ENCODE measurements at places on chromosomes 2 and 18. TPM values are rescaled to one million over a fixed set of nuclear protein-coding genes. Genes with fewer than 3 reads are reported as not detected.

GRCh38 chr2:219560893-219561178 is 10.5 kb downstream of the OBSL1 start:
- DNase-seq = no peak

GRCh38 chr18:58402247-58402646 is 226.6 kb downstream of the ALPK2 start:
- DNase-seq = peak; percentile 46

DNA sequence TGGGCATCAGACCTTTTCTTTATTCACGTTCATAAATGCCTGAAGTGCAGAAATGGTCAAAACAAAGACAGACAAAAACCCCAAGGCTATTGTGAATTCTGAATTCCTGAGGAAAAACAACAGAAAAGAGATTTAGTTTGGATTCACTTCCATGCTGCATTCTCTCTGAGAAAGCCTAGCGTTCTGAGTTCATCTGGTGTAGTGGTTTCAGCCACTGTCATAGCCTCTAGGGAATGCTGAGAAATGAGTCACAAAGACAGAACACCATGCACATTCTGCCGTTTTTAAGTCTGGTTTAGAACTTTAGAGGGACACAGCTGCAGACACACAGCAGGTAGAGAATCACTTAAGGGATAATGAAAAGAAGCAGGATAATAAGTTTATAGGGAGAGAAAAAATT is 93.8 kb downstream of the LRP1B start:
- peak; percentile 59 for DNase-seq

DNA sequence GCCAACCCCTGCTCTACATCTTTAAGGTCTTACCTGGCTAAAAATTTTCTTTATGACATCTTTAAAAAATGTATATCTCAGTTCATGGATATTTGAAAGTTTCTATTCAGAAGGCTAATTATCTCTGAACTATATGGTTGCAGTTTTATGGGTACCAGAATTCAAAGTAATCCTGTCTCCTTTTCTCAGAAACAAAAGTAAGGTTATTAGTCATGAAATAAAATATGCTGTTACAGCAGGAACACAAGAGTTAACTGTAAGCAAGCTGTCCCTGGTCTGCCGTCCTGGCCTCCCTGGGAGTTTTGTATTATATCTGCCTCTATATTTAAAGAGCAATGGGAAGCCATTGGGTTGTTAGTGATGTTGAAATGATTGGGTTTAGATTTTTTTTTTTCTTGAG is 34.0 kb downstream of the SLC4A1AP start:
- DNase-seq = no peak

TMEM247 gene
- total RNA-seq = not detected

INHBB gene
- 0.52 TPM for total RNA-seq

EGR4 gene
- total RNA-seq = not detected

RESP18 gene
- total RNA-seq = not detected

RND3 gene
- total RNA-seq = 208 TPM
